Trophoblast cell (in vitro differentiated cells and primary cell): ENCODE measurements at places on chromosomes 4 and X.

GRCh38 chr4:16160457-16160856, 65.8 kb downstream of the TAPT1 start:
- H3K4me1 ChIP-seq, result peaks cover 8% of the 10 kb centered on the region
- DNase-seq, result no peak

DNA sequence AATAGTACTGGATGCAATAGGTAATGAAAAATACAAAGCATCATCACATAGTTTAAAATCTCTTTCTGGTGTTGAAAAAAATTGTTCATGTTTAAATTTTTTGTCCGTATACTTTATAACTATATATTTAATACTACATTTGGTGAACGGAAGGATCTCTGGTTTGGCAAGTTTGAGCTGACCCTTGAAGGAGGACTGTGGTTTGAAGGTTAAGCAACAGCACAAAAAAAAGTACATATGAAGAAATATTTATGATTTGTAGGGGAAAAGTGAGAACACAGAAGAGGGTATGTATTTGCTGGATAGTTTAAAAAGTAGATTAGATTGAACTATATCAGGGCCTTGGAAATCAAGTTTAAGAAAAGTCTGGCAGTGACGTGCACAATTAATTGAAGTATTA, 13.3 kb downstream of the SRP72 start:
- H3K4me3 ChIP-seq, result no peak overlapping the region
- no peak overlapping the region for H3K27ac ChIP-seq
- H3K4me1 ChIP-seq, result no peaks in the 10 kb centered on the region
- no peak for DNase-seq
- H3K36me3 ChIP-seq, result peaks cover 28% of the 10 kb centered on the region
- no peaks in the 10 kb centered on the region for H3K27me3 ChIP-seq

GRCh38 chrX:78123190-78123589, 16.3 kb downstream of the TAF9B start:
- H3K36me3 ChIP-seq, result peaks cover 35% of the 10 kb centered on the region
- no peaks in the 10 kb centered on the region for H3K4me1 ChIP-seq
- no peak for DNase-seq
- H3K4me3 ChIP-seq, result no peak overlapping the region
- H3K27me3 ChIP-seq, result no peaks in the 10 kb centered on the region

DNA sequence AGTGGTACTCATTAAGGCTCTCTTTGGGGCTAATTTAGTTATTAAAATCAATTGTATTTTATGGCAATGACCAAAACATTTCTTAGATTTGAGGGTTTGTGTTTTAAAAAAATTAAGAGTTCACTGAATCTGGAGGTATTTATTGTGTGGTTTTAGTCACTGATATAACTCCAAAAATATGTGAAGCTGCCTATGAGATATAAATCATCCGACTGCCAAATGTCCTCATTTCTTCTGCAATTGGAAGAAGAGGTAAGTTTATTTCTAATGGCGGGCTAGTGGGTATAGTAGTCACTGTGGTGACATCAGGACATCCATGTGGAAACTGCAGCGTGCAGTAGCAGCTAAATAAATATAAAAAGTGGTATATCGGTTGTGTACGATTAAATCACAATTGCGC, 205.5 kb downstream of the MID1 start:
- no peak for DNase-seq
- H3K27ac ChIP-seq, result no peak overlapping the region
- no peaks in the 10 kb centered on the region for H3K36me3 ChIP-seq
- H3K4me1 ChIP-seq, result no peaks in the 10 kb centered on the region
- no peak overlapping the region for H3K4me3 ChIP-seq

DNA sequence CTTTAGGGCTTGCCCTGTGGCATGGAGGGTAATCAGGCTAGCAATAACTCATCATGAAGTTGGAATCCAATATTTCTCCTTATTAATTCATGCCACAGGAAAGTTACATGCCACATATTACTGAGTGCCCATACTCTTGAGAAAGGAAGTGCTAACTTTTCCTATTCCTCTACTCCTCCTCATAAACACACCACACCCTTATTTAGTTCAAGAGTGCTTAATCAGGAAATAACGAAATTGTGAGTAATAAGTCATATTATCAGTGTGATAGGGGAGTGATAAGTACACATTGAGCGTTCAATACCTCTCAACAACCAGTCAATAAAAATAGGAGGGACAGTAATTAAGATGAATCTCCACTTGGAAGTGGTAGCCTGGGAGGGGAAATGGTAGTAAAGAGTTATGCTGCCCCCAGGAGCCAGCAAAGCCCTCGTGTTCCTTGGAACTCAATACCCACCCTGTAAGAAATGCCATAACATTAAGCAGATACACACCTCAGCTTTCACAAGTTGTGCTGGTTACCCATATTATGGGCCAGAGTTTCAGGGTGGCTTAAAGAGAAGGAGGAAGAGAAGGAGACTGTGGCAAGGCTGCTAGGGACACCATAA, 410.0 kb upstream of the NR3C2 start:
- no peak overlapping the region for H3K4me3 ChIP-seq
- no peak overlapping the region for H3K27ac ChIP-seq
- no peak for DNase-seq
- H3K4me1 ChIP-seq, result no peaks in the 10 kb centered on the region
- H3K36me3 ChIP-seq, result no peaks in the 10 kb centered on the region

GRCh38 chrX:132776486-132777210, 181.8 kb downstream of the HS6ST2 start:
- no peak overlapping the region for H3K27ac ChIP-seq
- H3K4me3 ChIP-seq, result no peak overlapping the region
- no peaks in the 10 kb centered on the region for H3K36me3 ChIP-seq

GRCh38 chrX:3290561-3290960, 55.9 kb downstream of the MXRA5 start:
- H3K4me1 ChIP-seq, result no peaks in the 10 kb centered on the region
- H3K27me3 ChIP-seq, result no peaks in the 10 kb centered on the region
- no peaks in the 10 kb centered on the region for H3K36me3 ChIP-seq
- no peak overlapping the region for H3K27ac ChIP-seq
- H3K4me3 ChIP-seq, result no peak overlapping the region

- peaks cover 7% of the 10 kb centered on the region for H3K36me3 ChIP-seq
- H3K27me3 ChIP-seq, result no peaks in the 10 kb centered on the region
- H3K4me1 ChIP-seq, result peaks cover 9% of the 10 kb centered on the region
- DNase-seq, result peak; percentile 61
Observed at GRCh38 chrX:70168238-70169188, 8.8 kb upstream of the DGAT2L6 start.
